ENCODE measurements at places on chromosomes 16 and 17. TPM values are rescaled to one million over a fixed set of nuclear protein-coding genes. Genes with fewer than 3 reads are reported as not detected.

- DNase-seq, result no peak
- no peaks in the 10 kb centered on the region for H3K36me3 ChIP-seq
- no peaks in the 10 kb centered on the region for H3K27me3 ChIP-seq
- H3K4me3 ChIP-seq, result no peak overlapping the region
- no peaks in the 10 kb centered on the region for H3K4me1 ChIP-seq
Observed at GRCh38 chr17:49110509-49110908, 22.1 kb upstream of the B4GALNT2 start.

DNA sequence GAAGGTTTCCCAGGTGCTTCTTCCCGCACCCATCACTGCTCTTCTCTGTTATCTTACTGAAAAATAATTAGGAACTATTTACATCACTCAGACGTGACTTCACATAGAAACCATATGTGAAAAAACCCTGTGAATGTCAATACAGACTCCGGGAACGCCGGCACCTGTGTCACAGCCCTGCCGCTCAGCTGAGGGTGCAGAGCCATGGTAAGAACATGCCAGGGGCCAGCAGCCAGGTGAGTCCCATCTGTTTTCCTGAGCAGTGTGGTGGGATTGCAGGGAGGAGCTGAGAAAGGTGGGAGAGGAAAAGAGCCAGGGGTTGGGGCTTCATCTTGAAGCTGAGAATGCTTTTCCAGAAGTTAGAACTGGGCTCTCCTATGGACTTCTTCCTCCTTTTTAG is 13.7 kb downstream of the FOXF1 start:
- peaks cover 15% of the 10 kb centered on the region for H3K27me3 ChIP-seq
- H3K27ac ChIP-seq, result no peak overlapping the region
- no peak for DNase-seq
- no peak overlapping the region for H3K4me3 ChIP-seq
- no peaks in the 10 kb centered on the region for H3K4me1 ChIP-seq

DNA sequence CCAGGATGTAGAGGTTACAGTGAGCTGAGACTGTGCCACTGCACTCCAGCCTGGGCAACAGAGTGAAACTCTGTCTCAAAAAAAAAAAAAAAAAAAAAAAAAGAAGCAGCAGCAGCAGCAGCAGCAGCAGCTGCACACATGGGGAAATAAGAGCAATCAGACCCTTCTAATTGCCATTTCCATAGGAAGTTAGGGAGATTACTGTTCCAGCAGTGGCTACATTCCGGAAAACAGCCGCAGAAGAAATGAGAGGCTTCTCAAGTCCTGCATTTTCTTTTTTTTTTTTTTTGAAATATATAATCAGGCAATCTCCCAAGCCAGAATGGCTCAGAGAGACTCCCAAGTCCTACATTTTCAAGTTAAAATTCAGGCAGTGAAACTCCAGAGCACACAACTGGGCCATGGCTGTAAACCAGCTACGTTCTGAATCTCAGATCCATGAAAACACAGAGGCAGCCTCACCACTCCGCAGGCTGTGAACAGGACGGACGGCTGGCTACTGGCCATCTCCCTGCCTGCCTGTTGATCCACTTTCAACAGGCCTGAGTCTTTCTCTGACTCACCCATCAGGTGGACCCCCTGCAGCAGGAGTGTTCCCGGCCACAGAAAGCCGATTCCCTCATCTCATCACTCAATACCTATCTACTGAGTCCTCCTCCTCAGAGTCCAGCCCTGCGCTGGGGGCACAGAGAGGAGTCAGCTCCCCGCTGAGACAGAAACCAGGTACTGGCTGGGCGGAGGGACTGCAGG is 15.0 kb downstream of the TRPV1 start:
- no peaks in the 10 kb centered on the region for H3K4me1 ChIP-seq
- DNase-seq, result no peak
- no peaks in the 10 kb centered on the region for H3K27me3 ChIP-seq
- H3K4me3 ChIP-seq, result no peak overlapping the region

GRCh38 chr17:9322326-9322725 is 253.3 kb downstream of the STX8 start:
- no peak overlapping the region for H3K27ac ChIP-seq
- no peak for DNase-seq
- no peaks in the 10 kb centered on the region for H3K4me1 ChIP-seq
- no peaks in the 10 kb centered on the region for H3K36me3 ChIP-seq
- no peak overlapping the region for H3K4me3 ChIP-seq

CCL7 gene
- total RNA-seq, result not detected

DNA sequence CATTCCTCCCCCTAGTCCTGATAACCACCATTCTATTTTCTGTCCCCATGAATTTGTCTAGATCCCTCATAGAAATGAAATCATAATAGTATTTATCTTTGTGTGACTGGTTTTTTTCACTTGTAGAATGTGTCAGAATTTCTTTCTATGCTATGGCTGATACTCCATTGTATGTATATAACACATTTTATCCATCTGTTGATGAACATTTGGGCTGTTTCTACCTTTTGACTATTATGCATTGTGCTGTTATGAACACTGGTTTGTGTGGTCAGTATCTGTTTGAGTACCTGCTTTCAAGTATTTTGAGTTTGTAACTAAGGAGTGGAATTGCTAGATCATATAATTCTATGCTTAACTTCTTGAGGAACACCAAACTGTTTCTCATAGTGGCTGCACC is 16.0 kb upstream of the DRG2 start:
- H3K36me3 ChIP-seq, result no peaks in the 10 kb centered on the region
- H3K27ac ChIP-seq, result no peak overlapping the region
- peaks cover 4% of the 10 kb centered on the region for H3K4me1 ChIP-seq
- DNase-seq, result no peak

DNA sequence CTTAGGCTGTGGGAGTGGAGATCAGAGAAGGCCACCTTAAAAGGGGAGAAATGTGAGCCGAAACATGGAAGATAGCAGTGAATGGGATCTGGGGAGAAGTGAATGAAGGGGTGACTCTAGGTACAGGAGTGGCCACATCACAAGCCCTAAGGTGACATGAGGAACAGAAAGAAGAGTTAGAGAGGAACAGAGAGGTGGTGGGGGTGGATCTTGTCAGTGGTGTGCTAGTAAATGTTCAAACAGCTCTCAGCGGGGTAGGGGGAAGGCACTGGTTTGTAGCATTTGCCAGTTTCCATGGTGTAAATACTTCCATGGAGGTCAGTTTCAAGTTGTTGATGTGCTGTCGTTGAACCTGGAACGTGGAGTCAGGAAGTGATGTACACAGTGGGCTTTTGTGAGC is 90.8 kb downstream of the SDR42E1 start:
- H3K27me3 ChIP-seq, result no peaks in the 10 kb centered on the region
